NCI-H82 (cell line): ENCODE measurements at places on chromosomes 5 and 9.

- no peak for DNase-seq
Measured at GRCh38 chr5:50965654-50966375, 299.4 kb downstream of the PARP8 start.

DNA sequence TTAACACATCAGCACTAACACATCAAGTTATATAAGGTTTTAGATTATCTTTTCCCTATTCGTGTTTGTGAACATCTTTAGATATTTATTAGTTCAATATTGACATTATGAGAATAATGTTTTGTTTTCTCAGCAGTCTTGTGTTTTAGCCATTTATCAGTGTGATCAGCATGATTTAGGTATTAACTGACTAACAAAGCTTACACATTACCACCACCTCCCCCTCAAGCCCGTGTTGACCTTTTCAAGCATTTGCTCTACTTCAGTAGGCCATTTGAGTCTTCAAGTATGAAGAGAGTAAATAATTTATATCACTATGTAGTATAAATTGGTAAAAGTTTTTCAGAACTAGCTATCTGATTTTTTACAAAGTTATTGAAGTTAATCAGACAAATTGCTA, 6.9 kb downstream of the PBX3 start:
- DNase-seq = peak; percentile 68

DNA sequence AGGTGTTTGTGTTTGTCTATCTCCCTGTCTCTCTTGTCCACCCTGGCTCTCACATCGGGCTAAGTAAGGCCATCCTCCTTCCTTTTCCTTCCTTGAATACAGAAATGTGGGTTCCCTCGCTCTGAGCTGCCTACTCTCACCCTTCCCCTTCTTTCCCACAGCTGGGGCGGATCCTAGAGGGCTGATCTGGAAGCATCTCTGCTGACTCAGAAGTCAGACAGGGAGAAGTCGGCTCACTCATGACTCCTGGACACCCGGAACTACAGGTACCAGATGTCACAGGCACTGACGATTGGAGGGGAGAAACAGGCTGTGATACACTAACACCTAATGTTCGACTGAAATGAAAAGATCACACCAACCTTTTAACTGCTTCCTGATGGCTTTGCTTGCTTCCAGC, 41.3 kb downstream of the PTPN3 start:
- no peak for DNase-seq

DNA sequence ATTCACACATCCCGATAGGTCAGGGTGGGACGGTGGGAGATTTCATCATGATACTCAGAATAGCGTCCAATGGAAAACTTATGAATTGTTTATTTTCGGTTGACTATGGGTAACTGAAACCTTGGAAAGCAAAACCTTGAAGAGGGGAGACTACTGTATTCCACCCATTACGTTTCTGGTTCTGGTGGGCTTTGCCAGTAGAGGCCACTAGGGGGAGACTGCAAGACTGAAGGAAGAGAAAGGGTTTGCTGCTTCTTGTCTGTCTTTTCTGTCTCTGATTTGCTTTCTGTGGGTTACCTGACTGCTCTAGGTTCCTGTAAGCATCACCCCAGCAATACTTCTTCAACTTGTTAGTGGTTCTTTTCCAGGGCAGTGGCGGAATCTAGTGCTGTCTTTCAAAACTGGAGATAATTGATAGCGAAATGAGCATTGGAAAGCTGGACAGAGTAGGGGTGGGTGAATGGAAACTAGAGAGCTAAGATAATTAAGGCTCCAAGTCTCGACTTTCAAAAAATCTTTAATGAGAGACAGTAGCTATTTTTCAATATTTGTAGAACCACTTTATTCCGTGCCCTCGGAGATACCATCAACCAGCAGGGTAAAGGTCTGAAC, 27.0 kb downstream of the GRIN3A start:
- peak; percentile 59 for DNase-seq

DNA sequence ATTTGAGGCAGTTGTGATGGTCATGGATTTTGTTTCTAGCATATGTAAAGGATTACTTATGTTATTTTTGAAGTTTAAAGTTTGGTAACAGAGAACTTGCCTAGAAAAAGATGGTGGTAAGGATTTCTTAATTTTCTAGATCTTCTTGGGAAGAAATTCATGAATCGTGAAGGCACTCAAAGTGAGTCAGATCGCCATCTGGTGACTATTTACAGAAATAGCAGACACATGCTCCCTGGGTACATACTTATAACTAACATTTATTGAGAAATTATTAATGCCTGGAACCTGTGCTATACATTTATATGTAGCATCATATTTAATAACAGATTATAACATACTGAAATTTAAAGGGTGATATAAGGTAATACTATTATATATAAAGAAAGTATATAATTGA, 299.7 kb downstream of the IZUMO3 start:
- peak; percentile 61 for DNase-seq

- DNase-seq = no peak
Measured at GRCh38 chr5:136439367-136439766, 74.0 kb upstream of the TRPC7 start.

DNA sequence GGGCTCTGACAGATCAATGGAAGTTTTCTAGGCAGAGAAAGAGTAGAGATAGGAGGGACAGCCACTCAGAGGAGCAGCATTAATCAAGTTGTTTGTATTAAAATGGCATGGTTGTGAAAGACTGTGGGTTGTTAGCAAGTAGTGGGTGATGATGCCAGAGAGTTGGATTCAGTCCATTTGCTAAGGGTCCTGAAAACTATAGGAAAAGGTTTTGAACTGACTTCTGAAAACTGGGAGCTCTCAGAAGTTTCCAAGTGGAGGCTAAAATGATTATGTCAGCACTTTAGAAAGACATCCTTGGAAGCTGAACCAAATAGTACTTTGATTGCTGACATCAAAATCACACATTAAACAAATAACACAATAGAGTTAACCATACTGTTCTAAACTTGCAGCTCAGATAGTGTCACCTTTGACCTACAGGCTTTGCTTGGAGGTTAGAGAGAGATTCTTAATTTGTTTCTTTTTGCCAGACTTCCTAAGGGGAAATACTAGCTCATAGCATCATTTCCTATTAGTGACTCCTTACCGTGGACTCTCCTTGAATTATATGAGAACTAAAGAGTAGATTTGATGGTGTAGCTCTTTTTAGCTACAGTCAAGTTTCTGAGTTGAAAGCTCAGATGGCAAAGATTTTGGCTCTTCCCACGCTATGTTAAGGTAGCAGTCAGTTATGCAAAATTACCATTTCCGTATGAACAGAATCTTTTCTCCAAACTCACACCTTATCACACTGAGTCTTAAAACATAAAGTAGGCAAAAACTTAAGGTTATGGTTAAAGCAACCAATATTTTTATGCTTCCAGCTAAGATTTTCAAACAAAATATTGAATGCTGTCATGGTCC, 277.1 kb downstream of the NR3C1 start:
- DNase-seq = no peak

DNA sequence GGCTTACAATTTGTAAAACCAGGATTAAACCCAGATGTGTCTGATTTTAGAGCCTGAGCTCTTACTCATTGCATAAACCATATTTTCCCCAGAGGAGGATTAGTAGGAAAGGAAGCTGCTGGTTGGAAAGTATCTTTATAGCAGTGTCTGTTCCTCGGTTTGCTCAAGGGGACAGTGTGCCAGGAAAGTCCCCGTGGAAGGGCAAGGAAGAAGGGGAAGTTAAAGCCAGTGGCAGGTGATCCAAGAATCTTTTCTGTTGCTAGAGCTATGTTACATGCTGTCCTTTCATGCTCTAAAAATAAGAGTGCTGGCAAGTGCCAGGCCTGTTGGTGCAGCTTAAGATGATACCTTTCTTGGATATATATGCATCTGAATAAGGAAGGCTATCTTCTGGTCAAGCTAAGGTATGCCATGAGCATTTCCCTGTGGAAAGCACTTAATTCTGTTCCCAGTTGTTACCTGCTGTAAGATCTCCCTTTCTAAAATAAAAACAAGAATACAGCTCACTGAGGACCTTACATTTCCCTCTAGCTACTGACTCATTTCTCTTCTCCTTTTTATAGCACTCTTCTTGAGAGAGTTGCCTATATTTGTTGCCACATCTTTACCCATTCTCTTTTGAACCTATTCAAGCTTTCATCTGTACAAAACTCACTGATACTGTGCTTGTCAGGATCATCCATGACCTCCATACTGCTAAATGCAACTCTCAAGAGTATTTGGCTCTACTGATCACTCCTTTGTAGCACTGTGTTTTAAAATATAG, 8.0 kb downstream of the PDCD1LG2 start:
- DNase-seq = peak; percentile 8

DNA sequence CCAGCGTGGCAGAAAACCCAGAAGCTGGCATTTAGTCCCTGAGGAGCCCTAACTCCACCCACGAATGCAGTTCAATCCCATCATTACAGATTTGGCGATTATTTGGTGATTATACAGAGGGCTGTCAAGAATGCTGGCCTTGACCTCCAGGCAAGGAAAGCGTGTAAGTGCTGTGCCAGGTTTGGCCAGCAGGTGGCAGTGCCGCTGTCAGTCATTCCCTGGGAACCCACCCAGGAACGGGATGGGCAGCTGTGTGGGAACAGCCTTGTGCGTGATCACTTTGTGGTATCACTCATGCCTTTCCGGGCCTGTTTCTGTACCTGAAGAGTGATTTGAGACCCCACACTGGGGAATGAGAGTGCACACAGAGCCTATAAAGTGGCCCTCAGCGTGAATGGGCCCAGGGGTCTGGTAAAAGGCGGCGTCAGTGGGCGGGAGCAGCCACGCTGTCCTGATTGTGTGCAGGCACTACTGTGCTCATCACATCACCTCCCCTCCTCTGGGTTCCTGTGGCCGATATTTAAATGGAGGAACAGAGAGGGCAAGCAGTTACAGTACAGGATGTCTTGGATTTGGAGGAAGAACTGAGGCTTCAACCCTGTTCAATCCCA, 215.6 kb downstream of the ROR2 start:
- peak; percentile 73 for DNase-seq

GRCh38 chr9:3467593-3468219, 58.1 kb downstream of the RFX3 start:
- DNase-seq = peak; percentile 76

DNA sequence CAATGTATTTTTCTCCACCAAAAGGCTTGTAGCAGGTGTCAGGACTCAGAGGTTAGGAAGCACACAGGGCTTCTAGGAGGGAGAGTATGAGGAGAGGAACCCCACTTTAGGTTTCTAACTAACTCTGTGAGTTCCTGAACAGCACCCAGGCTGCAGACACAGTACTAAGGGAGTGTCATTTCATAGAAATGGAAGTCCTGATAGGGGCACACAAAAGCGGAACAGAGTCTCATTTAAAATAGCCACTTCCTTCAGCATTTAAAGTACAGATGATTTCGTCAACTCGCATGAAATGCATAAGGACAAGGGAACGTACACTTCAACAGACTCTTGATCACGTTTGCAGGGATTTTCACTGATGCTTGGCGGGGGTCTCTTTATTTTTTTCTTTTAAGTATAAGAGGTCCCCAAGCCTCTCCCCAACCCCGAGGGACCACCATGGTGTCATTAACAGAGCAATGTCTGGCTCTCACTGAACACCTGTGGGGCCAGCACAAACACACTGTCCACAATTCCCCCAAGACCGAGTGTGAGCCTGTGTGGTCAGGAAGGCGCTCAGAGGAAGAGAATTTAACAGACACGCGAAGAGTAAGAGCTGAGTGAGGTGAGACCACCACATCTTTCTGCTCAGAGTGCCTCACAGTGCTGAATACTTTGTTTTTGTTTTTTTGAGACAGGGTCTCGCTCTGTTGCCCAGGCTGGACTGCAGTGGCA, 82.3 kb downstream of the SECISBP2 start:
- no peak for DNase-seq

DNA sequence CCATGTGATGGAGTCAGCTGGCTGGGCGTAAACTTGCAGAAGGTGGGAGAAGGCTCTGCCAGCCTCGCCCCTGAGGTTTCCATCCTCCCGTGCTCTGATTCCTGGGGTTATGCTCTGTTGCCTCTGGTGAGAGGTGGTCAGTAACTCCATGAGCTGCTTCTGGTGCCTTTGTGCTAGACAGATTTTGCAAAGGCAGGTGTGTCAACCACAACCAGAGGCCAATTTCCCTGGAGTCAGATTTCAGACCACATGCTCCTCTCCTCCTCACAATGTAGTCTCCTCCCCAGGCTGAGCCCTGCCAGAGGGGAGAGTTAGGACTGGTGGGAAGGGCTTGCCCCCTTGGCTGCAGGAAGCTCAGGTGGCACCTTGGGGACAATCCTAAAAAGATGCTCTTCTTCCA, 38.8 kb upstream of the TENT4A start:
- no peak for DNase-seq

DNA sequence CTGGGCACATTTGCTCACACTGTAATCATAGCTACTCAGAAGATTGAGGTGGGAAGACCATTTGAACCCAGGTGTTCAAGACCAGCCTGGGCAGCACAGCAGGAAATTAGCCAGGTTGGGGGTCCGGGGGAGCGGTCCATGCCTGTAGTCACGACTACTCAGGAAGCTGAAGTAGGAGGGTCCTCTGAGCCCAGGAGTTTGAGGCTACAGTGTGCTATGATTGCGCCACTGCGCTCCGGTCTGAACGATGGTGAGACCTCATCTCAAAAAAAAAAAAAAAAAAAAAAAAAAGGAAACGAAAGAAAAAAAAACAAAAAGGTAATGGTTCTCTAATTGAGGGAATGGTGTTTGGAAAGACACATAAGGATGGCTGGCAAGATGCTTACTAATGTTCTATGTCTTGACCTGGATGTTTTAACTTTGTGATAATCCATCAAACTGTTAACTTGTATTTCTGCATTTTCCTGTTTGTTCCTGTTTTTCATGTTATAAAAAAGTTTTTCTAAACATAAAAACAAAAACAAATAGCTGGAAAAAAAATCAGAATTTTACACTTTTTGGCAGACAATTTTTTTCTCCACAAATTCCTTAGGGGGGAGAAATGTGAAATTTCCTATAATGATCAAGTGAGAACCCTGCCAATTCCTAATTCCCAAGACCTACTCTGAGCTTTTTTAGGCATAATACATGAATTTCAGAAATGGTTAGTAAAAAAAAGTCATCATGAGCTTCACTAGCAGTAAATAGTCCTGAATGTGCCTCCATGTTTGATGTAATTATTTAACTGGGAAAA, 96.9 kb downstream of the DENND1A start:
- no peak for DNase-seq

GRCh38 chr5:170010595-170010994, 30.3 kb upstream of the INSYN2B start:
- no peak for DNase-seq

DNA sequence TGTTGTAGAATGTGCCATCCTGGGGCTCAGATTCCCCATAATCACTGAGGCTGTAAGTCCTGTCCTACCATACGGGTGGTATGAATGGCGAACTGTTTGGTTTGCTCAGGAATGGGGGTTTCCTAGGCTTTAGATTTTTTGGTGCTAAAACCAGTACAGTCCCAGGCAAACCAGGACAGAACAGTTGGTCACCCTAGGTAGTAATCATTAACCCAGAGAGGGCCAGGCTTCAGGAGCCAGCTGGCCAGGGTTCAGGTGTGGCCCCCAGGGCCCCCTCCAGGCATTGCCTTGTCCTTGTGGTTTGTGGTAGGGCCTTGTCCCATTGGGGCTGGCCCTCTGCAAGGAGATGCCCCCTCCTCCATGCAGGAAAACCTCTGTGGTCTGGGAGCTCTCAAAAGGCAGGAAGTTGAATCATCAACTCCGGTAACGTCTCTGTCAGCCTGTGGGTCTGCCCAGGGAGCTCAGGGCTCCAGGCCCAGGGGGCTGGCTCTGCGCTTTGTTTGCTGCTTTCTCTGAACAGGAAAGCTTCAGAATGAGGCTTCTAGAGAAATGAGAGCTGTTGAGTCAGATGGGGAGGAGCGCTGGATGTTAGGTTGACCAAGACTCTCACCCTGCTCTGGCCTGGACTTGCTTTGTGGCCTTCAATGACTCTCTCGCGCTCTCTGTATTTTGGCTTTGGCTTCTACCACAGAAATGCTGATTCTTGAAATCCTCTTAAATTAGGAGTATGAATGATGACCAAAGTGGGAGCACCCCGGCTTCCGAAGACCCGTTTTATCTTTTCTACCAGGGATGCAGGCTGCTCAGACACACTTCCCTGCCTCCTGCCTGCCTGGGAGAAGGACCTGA, 22.2 kb upstream of the JADE2 start:
- no peak for DNase-seq
